ENCODE measurements at places on chromosomes 7 and 10.
A peak's percentile ranks its signal among the peaks of the same experiment; 100 is the strongest.

DNA sequence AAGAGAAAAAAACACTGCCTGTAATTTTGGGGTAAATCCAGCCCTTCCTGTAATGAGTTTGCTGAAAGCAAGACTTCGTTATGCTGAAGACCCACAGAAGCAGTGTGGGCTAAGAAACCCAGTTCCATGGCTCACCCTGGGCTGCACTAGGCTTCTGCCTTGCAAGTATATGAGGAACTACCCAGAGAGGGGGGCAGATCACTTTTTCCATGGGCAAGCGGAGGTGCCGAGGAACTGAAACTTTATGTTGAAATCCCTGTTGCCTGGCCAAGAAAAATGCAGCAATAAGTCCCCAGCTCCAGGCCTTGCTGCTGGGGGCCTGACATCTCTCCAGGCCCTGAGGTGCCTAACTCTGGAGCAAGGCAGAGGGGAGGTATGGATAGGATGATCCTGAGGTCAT, 8.5 kb downstream of the RASSF4 start:
- no peak for DNase-seq

DNA sequence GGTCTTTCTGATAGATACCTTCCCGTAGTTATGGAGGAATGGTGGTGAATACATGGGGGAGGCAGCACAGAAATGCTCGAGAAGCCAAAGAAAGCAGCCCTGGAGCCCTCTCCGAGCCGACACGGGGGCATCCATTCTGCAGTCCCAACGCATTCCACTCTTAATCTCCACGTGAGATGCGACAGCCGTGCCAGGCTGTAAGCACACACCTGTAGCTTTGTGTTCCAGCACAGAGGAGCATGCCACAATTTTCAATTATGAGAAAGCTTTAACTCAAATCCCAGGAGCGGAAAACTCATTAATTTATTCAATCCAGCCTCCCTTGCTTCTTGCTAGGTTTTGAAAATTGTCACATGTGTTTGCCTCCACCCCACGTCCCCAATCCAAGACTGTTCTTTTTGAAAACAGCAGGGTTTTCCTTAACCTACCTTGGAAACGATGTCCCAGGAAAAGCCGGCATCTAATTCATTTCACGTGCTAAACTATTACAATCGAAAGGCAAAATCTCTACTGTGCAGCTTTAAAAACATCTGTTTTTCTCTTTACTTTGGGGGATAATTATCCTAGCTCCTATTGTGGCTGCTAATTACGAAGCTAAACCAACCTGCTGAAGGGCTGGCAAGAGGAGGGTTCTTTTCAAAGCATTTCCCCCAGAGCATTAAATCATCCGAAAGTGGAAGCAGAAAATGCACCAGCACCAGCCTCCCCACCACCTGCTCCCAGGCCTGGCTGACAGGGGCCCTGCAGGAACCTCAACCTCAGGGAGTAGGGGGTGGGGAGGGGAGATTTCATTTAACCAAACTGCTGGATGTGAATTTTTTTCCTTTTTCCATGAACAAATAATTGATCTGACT, 56.0 kb upstream of the CHST15 start:
- no peak for DNase-seq

DNA sequence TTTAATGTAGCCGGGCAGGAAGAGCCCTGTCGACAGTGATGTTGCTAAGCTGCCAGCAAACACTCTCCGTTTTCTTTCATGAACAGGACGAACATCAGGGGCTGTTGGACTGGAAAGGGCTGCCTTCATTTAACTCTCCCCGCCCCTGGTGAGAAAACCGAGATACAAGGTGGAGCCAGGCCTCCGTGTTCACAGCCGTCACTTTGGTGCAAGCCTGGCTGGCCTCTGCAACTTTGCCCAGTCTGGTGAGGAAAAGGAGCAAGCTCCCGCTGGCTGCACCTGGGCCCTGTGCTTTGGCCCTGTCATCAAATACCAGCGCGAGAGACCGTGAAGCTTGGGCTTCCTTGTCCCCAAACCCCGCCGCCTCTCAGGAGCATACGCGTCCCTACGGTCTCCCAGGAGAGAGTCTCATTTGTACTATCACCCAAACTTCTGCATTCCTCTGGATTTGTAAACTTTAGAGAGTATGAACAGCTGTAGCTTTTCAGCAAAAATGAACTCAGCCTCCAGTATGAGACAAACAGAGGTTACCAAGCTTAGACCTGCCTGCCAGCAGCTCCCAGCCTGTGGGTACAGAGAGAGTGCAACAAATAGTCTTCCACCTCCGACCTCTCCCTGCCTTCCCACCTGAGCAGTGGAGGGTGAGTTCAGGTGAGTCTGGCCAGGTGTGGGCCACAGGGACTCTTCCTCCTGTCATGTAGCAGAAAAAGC, 445.3 kb upstream of the MGMT start:
- no peak for DNase-seq

DNA sequence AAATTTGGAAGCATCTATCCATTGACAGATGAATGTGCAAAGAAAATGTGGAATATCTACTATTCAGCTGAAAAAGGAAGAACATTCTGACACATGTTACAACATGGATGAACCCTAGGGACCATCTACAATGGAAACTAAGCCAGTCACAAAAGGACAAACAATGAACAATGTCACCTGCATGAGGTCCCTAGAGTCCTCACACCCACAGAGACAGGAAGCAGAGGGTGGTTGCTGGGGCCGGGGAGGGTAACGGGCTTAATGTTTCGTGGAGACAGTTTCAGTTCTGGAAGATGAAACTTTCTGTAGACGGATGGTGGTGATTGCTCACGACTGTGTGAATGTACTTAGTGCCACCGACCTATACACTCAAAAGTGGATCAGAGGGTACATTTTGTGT, 282.9 kb downstream of the ADARB2 start:
- DNase-seq: no peak

- peak; percentile 29 for DNase-seq
Measured at GRCh38 chr10:103678178-103678526, 177.2 kb downstream of the SH3PXD2A start.

- no peak for DNase-seq
Measured at GRCh38 chr7:77571801-77572200, 34.7 kb downstream of the PTPN12 start.

DNA sequence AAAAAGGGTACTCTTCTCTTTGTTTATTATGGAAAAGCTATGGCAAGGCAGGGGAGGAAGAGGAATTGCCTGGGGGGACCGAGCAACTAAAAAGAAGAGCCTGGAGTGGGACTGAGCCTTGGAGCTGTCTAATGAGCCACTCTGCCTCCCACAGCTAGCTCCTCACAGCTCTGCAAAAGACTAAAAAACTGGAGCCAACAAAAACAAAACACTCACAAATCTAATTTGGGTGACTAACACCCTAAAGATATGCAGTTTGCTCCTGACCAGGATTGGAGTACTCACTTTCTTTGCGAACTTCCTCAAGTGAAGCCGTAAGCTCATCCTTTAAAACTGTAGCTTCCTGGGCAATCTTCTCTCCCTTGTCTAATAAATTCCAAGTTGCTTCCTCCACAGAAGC, 89.4 kb downstream of the CTNNA3 start:
- DNase-seq: peak; percentile 4

GRCh38 chr7:14389181-14389591, 399.7 kb upstream of the ETV1 start:
- DNase-seq: no peak

GRCh38 chr7:519484-520390, at the start of gene PDGFA:
TSS of gene PDGFA (minus strand) at chr7:519846. CDS start at chr7:519001, 845 bp downstream.
- peak; percentile 49 for DNase-seq

GRCh38 chr7:35875292-35875691, 74.4 kb downstream of the SEPTIN7 start:
- DNase-seq: no peak

DNA sequence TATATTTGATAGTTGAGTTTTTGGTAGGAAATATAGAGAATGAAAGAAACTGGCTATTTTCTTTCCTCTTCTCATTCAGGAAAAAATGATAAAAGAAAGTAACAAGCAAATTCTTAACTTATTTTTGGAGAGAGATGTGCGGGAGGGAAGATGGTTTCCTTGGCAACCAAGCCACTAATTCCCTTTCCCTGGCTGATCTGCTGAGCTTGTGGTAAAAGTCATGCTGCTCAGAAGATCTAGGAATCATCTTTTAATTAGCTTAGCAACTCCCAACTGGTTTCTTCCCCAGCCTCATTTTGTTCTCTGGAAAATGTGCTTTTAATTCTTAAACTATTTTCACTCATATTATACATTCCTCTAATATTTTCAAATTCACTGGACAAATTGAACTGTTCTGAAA, 11.8 kb downstream of the UROS start:
- no peak for DNase-seq

DNA sequence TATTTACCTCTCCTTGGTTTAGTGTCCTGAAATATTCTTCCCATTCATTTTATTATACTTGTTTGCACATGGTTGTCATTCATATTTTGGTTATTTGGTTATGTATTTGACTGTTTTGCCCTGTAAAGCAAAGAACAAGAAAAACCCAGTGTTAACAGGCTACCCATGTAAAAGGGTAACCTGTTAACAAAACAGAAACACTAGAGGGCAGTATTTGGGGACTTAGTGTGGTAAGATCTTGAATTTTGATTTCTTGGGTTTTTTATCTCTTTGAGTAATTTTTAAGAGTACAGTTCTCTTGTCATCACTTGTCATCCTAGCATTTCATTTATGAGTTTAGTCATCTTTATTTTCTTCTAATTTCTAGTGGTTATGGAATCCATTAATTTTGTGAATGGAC, 51.3 kb downstream of the POLL start:
- peak; percentile 54 for DNase-seq

DNA sequence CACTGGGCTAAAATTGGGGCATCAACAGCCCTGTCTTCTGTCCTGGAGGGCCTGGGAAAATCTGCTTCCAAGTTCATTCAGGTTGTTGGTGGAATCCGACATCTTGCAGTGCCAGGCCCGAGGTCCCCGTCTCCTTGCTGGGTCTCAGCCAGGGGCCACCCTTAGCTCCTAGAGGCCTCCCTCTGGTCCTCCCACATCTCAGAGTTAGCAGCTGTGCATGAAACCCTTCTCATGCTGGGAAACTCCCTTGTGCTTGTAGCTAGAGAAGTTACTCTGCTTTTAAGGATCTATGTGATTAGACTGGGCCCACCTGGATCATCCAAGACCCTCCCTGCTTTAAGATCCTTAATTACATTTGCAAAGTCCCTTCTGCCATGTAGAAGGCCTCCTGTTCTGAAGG, 15.3 kb downstream of the HIP1 start:
- DNase-seq: no peak

DNA sequence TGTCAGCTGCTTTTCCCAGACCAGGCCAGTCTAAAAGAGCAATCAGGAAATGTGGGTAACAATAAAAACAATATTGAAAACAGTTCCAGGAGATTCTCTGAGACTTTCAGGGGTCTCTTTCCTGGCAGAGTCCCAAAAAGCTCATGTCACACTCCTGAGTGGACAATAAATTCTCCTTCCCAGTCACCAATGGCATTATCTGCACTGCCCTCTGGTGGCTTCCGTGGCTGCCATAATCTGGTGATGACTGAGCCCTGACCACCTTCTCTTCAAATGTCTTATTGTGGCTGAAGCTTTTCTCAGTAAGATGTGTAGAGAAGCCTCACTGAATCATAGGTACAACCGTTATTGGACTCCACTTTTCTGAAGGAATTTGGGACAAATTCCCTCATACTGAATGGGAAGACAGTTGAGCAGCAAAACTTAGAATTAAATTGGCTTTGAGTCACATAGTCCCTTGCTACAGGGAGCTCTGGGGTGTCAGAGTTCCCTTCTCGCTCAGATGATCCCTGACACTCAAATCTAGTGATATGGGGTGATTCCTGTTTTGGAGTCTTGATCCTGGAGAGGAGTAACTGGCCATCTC, 24.4 kb upstream of the ASAH2 start:
- peak; percentile 51 for DNase-seq

DNA sequence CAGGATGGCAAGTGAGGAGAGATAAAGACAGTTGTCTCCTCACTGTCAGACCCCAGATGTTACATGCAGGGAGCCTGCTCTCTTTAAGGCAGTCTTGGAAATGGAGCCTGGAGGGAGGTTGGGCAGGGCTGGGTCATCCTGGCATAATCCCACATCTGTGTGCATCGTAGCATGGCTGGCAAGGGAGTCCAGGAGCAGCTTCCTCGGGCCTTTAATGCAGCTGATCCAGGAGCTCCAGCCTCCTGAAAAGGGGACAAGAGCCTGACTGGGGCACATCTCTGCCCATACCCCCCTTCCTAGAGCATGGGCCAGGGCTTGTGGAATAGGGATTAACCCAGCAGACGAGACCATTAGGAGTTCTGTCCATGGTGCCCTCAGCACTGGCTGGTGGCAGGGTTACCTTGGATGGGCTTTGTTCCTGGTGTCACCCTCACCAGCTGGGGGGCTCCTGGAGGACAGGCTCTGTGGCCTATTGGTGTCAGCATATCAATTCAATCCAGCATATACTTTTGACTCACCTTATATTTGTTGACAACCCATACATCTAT, 34.9 kb downstream of the TBATA start:
- no peak for DNase-seq

DNA sequence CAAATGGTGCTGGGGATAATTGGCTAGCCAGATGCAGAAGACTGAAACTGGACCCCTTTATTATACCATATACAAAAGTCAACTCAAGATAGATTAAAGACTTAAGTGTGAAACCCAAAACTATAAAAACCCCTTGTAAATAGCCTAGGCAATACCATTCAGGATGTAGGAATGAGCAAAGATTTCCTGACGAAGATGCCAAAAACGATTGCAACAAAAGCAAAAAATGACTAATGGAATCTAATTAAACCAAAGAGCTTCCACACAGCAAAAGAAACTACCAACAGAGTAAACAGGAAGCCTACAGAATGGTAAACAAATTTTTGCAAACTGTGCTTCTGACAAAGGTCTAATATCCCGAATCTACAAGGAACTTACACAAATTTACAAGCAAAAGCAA, 30.9 kb upstream of the PLXDC2 start:
- DNase-seq: no peak

GRCh38 chr10:88810196-88810961, 7.8 kb downstream of the LIPM start:
- peak; percentile 62 for DNase-seq

- no peak for DNase-seq
Measured at GRCh38 chr10:102721954-102722353, 7.5 kb downstream of the SFXN2 start.

DNA sequence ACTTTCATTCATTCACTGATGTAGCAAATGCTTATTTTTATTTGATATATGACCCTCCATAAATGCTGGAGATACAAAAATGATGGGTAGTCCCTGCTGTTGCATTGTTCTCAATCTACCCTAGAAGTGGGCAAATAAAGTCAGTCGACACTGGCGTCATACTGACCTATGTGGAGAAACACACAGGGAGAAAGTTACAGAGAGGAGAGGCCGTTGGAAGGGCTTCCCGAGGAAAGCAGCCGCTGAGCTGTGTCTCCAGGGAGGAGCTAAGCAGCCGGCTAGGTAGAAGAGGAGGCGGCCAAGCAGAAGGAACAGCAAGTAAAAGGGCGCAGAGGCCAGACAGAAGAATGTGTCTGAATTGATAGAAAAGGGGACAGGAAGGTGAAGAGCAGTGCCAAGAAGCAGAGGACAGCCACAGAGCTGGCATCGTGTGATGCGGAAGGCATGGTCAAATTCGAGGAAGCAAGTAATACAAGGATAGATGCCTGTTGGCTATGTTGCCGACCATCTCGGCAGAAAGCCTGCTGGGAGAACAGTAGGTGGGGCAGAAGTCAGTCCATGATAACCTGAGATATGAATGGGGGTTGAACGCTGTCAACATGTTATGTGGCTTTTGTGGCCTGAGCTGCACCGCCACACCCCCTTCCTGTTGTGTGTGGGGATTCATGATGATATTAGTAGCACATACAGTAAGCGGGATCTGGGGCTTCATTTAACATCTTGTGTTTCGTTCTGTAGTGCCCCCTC, 25.9 kb downstream of the ST8SIA6 start:
- no peak for DNase-seq

All from SK-MEL-5 (cell line).